ENCODE measurements at places on chromosomes 1 and 21.

GRCh38 chr1:23977854-23978191 lies 2.3 kb downstream of the SRSF10 start:
- DNase-seq: no peak

DNA sequence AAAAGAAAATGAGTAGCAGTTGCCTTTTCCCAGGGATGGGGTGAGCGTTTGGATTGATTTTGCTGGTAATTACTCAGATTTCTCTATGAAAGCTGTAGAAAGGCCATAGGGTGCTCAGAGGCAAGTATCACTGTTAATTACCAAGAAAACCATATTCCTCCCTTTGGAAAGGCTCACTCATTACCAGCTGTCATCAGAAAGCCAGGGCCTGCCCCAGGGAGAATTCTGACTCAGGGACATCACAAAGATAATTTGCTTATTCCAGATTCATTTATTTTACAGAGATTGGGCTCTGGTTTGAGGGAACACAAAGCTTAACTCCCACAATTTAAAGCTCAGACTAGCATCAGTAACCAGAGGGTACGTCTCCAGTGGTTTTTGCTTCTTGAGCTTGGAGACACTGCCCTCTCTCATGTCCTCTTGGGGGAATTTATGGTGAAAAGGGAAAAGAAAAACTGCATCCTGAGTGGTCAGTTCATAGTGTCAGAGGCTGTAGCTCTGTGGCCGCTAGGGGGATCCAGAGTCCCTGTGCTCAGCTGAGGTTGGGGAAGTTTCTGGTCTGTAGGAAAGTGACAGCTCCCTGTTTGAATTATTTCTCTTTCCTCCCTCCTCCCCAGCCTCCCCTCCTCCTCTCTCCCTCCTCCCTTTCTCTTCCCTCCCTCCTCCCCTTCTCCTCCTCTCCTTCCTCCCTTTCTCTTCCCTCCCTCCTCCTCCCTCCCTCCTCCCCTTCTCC lies 204.3 kb downstream of the KCNJ6 start:
- no peak for DNase-seq

DNA sequence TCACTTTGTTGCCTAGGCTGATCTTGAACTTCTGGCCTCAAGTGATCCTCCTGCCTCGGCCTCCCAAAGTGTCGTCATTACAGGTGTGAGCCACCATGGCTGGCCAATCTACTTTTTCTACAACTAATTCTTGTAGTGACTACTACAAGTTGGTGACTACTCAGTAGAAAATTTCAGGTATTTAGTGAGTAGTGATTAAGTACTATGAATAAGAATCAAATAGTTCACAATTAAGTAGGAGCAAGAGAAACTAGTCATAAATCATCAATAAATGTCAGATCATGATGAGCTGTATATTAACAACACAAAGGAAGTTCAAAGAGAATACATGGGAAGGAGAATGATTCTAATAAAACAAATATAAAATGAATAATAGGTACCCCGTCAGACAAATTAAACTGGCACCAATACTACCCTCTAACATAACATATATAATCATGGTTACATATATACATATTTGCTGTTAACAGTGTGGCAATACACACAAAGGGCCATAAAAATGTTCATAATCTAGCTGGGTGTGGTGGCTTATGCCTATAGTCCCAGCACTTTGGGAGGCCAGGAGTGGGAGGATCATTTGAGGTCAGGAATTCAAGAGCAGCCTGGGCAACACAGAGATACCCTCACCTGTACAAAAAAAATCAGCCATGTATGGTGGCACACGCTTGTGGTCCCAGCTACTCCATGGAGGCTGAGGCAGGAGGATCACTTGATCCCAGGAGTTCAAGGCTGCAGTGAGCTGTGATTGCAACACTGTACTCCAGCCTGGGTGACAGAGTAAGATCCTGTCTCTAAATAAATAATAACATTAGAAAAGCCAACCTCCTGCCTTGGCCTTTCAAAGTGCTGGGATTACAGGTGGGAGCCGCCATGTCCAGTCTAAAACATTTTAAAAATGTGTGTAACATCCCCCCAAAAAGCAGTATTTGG lies 19.1 kb downstream of the YY1AP1 start:
- DNase-seq: no peak

DNA sequence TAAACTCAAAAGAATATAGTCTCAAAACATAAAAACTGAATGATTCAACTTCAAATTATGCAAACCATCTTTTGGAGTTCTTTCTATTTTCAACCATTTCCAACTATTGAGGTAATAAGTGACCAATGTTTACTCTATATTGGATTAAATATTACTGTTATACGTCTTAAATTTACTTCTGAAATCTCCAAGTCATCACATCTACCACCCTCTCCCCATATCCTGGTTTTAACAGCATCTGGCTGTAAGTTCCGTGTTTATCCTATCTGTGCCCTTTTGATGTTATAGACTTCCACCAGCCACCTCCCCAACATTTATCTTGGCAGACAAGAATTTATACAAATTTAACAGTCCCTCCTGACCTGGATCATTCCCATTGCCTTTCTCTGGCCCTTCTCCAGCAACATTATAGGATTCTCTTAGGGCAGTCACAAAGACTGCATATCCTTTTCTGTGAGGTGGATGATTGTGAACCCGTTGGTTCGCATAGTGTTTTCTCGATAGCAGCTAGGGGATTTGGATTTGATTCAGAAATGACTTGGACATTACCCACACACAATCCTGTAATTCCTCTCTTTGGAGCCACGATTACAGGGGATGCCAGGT lies 313.4 kb upstream of the FMN2 start:
- no peak for DNase-seq

GRCh38 chr1:195236991-195237889 lies 1371.0 kb downstream of the KCNT2 start:
- DNase-seq: no peak

DNA sequence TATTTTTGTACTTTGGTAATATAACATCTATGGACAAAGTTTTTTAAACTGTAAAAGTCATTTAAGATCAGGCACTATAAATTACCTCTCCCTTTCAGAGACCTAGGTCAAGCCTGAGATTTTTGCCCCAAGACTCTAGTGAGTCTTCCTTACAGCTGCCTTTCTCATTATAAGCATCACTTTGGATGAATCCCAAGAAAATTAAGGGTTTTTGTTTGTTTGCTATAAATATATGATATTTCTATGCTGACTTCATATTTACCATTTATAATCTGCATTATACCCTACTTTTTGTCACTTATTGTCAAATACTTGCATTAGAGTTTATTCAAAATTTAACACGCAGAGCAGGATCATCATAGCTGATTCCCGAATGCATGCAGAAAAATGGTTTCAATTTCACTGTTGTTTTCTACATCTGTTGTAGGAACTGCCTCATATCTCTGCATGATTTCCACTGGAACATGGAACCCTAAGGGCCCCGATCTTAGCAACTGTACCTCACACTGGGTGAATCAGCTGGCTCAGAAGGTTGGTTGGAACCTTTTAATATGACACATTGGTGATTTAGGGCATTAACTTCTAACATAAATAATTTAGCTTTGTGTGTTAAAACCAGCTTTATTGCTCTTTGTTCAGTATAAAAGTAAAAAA lies 150.0 kb downstream of the ADGRL2 start:
- DNase-seq: no peak

Data from activated CD4-positive, CD25-positive, alpha-beta regulatory T cell (primary cell).